ENCODE measurements at places on chromosomes 11 and 22. TPM values are rescaled to one million over a fixed set of nuclear protein-coding genes. Genes with fewer than 3 reads are reported as not detected.

The SCN4B gene
- 0.08 TPM for total RNA-seq

The SPON1 gene
- 0.05 TPM for total RNA-seq

The OR52I1 gene
- not detected for total RNA-seq

The ALG9 gene
- 41.7 TPM for total RNA-seq

The GGTLC2 gene
- total RNA-seq: not detected

The CLCF1 gene
- total RNA-seq: 7.8 TPM

The OR2AG2 gene
- total RNA-seq: 0.08 TPM

The MYBPC3 gene
- total RNA-seq: not detected

The RDX gene
- 154 TPM for total RNA-seq

The OR51B5 gene
- not detected for total RNA-seq

The RBM4B gene
- 31.2 TPM for total RNA-seq

The TKFC gene
- total RNA-seq: 46.3 TPM

The DAGLA gene
- 5.1 TPM for total RNA-seq

The HTR3B gene
- not detected for total RNA-seq

The OR52N4 gene
- total RNA-seq: not detected

The WT1 gene
- total RNA-seq: not detected

The MMP11 gene
- total RNA-seq: 76.5 TPM

The MS4A14 gene
- total RNA-seq: not detected

The PAAF1 gene
- 16.0 TPM for total RNA-seq

The CARNS1 gene
- 0.27 TPM for total RNA-seq

GRCh38 chr11:60592601-60593000 is 77.4 kb downstream of the MS4A13 start:
- DNase-seq: no peak

DNA sequence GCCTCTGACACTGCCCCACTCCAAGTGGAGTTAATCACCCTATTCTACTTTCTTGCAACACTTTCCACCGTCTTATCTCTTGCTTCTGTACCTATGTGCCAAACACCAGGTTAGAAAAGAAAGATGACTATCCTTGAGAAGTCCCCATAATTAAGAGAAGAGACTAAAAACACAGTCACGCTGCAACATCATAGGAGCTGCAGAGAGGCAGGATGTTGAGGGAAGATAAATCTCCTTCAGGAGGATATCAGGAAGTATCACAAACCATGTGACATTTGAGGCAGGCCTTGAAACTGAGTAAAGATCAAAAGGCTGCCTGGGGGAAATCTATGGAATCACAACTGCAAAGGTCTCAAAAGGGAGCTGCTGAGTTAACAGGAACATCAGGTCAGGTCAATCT is 24.8 kb downstream of the GAB2 start:
- no peak for DNase-seq

GRCh38 chr11:59812220-59812619 is 1.6 kb upstream of the MRPL16 start:
- no peak for DNase-seq

- no peak for DNase-seq
Measured at GRCh38 chr11:90332415-90332814, 109.6 kb upstream of the CHORDC1 start.

- no peak for DNase-seq
Measured at GRCh38 chr11:119167933-119168332, 592 bp upstream of the NLRX1 start.

DNA sequence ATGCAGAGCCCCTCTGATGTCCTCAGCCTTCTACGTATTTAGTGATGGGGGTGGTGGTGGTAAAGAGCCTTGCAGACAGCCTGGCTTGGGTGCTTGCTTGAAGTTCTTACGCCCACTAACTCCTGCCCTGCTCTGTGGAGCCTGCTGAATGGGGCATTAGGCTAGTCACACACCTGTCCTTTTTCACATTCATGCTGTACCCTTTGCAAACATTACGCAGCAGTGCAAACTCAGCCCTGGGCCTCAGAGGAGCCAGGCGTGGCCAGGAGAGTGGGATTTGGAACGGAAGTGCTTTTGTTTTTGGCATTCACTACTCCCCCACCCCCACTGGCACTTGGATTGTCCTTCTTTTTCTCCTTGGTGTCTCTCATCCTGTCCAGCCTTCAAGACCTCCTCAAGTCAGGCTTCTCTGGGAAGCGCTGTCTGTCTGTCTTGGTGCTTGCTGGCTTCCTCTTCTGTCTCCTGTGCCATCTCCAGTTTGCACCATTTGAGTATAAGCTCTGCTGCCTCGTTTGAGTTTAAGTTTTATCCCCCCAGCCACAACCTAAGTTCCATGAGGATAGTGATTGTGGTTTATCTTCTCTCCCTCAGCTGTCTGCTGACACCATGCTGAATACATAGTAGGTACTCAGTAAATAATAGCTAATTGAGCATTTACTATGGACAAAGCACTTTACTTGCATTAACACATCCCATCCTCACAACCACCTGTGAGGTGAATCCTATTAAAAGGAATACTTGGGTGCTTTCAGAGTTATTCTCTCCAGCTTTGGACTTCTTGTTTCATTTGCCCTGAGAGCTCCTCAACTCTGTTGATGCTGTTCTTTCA is 26.7 kb downstream of the ZBTB16 start:
- DNase-seq: no peak

DNA sequence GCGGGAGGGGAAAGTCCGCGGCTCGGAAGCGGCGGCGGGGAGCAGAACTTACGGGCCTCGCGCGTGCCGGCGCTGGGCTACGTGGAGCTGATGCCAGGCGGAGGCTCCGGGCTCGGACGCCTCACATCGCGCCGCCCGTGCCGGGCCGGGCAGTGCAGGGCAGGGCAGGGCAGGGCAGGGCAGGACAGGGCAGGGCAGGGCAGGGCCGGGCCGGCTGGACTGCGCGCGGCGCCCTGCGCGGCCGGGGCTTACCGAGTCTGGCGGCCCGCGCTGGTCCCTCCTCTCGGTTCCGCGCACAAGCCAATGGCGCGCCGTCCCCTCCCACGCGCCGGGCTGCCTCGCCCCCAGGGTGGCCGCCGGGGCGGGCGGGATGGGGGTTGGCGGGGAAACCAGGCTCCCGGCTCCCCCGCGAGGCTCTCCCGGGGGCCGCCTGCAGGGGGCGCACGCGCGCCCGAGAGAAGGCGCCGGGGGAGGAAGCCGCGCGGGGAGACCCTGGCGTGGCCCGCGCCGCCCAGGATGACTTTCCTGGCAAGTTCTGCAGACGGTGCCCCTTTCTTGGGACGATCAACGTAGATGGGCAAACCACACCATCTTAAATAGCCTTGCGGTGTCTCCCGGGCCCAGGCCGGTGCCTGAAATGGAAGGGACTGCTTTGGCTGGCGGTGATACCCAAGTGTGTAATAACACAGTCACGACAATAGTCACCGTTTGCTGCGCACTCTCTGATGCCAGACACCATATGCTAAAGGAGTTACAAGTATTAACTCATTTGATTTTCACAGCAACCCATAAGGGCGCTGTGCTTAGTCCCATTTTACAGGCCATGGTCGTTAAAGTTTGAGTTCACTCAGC is at the start of gene TP53I11:
Gene TP53I11 (minus strand): TSS at position 259 of the 852 bp plus-strand sequence. CDS start 12,548 bp downstream, outside the sequence.
- DNase-seq: peak; percentile 93

- DNase-seq: no peak
Measured at GRCh38 chr11:90476442-90477007, 253.7 kb upstream of the CHORDC1 start.

DNA sequence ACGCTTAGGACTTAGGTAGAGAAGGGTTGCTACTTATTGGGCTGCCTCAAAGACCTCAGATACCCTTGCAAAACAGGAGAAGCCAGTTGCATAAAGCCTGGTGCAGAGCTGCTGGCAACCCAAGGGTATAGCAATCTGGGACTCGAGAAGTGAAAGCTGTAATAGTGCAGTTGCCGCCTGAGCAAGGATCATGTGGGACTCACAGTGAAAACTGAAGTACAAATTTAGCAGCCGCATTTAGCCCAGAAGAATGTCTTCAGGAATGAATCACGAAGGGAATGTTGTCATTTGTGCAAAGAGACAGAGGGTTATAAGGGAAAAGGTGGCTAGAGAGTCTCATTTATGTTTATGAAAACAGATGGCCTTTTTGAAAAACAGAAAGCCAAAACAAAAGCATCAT is 267.2 kb downstream of the TENM4 start:
- DNase-seq: no peak

GRCh38 chr11:68441466-68442230 is 18.9 kb upstream of the PPP6R3 start:
- DNase-seq: no peak

- no peak for DNase-seq
Measured at GRCh38 chr22:44995105-44995514, 14.7 kb downstream of the PHF21B start.

GRCh38 chr11:64103277-64103985 is 62.5 kb downstream of the MACROD1 start:
- DNase-seq: no peak

DNA sequence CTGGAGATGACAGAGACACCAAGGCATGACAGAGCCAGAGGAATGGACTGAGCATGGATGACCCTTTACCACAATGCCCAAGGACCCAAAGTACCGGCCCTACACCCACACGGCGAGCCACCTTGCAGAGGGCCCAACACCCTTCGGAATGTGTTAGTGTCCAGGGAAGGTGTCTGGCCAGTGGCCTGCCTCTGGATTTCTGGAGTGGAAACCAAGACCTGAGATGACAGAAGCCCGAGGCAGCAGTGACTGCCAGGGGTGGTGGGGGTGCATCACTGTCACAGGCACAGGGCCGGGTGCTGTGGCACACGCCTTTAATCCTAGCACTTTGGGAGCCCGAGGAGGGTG is 28.7 kb downstream of the PDGFB start:
- no peak for DNase-seq

- no peak for DNase-seq
Measured at GRCh38 chr11:35078470-35078735, 60.6 kb upstream of the CD44 start.

- no peak for DNase-seq
Measured at GRCh38 chr11:48029681-48030290, 49.4 kb downstream of the PTPRJ start.

- DNase-seq: no peak
Measured at GRCh38 chr11:28736256-28736655, 628.1 kb downstream of the METTL15 start.

DNA sequence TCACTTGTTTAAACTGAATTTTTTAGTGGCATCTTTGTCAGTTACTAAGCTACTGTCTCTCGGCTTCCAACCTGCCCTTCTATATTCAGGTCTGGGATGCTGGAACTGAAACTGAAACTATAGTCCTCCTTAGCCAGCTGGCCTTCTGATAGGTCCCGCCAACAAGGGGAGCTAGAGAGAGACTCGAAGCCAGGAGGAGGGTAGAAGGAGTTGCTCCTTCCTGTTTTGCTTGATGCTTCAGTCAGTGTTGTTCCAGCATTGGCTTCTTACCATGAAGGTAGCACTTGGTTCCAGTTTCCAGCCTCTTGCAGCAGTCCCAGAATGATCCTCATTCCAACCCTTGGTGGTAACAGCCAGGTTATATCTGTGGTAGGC is 32.9 kb upstream of the HORMAD2 start:
- no peak for DNase-seq

- no peak for DNase-seq
Measured at GRCh38 chr11:64850979-64851567, 6.6 kb upstream of the CDC42BPG start.

DNA sequence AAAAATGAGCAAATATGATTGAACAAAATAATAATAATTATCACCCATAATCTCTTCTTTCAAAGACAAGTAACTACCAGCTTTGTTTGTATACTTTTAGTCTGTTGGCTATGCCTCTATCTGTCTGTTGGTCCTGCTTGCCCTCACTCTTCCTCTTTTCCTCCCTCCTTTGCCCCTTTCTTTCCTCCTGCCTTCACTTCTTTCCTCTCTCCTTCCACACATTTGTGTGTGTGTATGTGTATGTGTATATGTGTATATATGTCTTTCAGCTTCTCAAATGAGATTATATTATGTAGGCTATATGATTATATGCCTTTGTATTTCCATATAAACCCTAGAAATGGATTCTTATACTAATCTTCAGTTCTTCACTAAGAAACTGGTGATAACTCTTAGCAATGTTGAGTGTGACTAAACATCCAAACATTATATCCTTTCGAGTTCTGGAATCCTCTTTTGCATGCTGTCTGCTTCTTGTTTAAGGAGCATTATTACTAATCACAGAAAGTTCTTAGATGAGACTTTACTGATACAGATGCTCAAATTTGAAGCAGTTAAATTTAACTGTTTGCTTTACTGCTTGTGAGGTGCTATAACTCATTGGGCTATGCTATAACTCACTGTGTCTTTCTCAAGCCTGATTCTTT is 219.1 kb downstream of the TMEM135 start:
- no peak for DNase-seq

DNA sequence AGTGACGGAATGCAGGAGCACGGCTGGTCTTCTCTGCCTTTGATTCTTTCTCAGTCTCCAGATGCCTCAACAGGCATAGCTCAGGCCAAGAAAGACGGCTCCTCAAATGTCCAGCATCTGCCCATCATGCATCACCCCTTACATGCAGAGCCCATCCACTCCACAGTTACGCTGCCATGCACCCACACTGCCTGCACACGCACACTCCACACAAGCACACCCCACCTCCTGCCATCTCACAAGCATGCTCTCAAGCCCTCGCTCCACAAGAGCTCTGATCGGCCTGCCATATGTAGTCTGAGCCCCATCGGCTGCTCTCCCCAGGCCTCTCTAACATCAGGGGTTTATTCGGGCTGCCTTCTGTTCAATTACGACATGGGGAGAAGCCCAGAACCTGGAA is 18.8 kb downstream of the SCN4B start:
- no peak for DNase-seq

DNA sequence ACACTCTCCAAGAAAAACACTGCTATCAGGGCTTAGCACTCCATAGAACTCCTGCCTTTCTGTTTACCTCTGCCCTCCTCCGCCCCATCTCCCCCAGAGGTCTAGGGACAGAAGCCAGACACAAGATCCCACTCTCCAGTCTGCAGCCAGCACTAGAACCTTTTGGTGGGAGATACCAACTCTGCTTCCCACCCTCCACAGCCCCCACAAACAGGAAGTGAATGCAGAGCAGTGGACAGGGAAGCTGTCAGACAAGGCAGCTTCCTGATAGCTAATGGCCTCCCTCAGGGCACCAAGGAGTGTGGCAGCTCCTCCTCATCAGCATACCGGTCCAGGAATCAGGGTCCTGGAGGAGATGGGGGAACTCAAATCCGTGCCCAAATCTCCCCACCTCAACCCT is 5.1 kb downstream of the SCN4B start:
- DNase-seq: no peak

DNA sequence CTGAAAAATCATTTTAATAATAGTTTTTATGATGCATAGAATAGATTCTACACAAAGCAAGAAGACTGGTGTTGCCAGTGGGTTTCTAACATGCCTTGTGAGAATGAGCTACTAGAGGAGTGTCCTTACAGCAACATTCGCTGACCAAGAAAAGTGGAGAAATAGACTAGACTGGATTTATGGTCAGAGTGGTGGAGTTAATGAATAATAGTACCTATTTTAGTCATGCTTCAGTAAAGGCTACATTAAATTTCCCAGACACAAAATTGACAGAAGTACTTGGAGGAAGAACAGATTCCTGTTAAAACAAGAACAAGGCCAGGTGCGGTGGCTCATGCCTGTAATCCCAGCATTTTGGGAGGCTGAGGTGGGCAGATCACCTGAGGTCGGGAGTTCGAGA is 539.2 kb downstream of the ETS1 start:
- DNase-seq: no peak

DNA sequence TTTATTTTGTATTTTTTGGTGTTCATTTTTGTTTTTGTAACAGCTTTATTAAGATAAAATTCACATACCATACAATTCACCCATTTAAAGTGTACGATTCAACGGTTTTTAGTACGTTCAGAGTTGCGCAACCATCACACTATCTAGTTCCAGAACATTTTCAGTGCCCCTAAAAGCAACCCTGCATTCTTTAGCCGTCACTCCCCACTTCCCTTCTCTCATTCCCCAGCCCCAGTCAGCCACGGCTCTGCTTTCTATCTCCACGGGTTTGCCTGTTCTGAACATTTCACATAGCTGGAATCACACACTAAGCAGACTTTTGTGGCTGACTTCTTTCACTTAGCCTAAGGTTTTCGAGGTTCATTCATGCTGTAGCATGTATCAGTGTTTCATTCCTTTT is 9.6 kb upstream of the KCNQ1OT1 start:
- no peak for DNase-seq

All from osteocyte (in vitro differentiated cells).